Activated T-helper 1 cell treated with anti-CD3 and anti-CD28 coated beads, Interleukin-2, amount 50 U/mL, for 16 hours (primary cell): ENCODE measurements at places on chromosomes 2 and 18.

DNA sequence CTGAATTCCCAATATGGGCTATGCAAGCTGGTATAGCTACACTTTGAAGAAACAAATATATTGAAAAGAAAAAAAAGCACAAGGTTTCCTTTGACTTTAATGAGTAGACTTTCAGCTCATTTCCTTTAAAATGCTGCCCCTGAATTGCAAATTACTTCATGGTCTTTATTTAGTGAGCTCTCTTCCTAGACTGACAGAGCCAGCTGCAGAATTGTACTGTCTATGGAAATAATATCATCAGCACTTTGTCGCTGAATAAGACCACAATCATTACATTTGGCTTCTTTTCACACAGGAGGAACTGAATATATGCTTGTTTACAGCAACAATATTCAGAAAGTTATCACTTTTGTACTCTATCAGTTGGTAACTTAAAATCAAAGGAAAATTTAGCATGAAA lies 41.7 kb downstream of the ARL5A start:
- no peak for DNase-seq

DNA sequence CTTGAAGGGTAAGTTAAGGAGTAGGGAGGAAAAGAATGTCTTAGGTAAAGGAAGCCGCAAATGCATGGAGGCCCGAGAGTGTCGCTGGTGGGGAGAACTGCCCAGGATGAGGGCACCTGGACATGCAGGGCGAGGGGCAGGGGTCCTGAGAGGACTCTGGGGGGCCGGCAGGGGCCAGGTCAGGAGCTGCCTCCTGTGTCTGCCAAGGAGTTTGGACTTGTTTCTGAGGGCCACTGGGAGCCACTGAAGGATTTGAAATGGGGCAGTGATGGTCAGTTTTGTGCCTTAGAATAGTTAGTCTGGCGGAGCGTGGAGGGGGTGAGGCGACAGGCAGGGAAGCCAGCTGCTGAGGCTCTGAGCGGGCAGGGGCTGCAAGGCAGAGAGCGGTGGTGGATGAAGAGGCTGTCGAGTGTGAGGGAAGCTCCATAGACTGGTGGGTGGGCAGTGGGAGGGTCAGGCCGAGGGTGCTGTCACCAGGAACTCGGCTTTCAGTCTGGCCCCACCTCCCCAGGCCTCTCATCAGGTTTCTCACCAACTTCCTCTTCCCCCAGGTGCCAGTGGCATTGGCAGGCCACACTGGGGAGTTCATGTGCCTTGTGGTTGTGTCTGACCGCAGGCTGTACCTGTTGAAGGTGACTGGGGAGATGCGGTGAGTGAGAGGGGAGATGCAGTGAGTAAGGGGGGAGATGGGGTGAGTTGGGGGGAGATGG lies 14.7 kb upstream of the SLC4A3 start:
- no peak for DNase-seq

DNA sequence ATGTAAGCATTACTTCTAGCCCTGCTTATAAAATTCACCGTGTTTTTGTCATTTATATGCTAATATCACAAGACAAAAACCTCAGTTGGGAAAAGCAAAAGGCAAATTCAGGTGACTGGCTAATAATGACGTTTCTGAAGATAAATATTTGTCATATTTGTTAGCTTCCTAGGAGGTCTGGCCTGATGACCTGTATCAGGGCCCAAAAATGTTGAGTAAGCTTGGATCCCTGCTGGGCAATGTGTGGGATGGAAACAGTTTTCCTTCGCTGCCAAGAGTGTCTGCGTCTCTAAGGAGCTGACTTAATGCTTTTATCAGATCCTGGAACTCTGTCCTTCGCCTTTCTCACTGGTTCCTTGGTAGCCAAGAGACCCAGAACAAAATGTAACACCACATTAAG lies 230.1 kb upstream of the PXDN start:
- no peak for DNase-seq

GRCh38 chr2:1701020-1701419 lies 43.3 kb downstream of the PXDN start:
- no peak for DNase-seq

- DNase-seq = no peak
These were observed 675.5 kb upstream of the SLC8A1 start for GRCh38 chr2:41127351-41127750.

DNA sequence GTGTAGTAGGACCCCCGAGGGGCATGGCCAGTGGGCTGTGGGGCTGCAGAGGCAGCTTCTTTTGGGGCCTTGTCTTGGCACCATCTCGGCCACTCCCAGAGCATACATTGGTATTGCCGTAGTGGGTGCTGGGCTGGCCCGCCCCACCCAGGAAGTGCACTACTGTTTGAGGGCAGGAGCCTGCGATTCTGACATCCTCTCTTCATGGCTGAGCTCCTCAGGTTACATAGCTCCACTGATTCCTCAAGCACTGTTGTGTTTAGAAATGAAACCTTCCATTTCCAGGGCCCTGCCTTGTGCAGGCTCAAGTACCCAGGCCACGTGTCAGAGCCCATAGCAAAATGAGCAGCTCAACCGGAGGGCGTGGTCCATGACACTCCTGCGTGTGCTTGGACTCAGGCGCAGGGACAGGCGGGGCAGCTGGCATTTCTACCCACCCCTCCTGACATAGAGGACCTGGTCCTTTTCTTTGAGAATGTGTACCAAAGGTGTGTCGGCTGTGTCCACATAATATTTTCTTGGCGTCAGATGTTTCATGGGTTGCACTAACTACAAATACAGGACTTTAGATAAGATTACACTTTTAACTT lies 67.9 kb downstream of the DGKD start:
- DNase-seq = peak; percentile 42

DNA sequence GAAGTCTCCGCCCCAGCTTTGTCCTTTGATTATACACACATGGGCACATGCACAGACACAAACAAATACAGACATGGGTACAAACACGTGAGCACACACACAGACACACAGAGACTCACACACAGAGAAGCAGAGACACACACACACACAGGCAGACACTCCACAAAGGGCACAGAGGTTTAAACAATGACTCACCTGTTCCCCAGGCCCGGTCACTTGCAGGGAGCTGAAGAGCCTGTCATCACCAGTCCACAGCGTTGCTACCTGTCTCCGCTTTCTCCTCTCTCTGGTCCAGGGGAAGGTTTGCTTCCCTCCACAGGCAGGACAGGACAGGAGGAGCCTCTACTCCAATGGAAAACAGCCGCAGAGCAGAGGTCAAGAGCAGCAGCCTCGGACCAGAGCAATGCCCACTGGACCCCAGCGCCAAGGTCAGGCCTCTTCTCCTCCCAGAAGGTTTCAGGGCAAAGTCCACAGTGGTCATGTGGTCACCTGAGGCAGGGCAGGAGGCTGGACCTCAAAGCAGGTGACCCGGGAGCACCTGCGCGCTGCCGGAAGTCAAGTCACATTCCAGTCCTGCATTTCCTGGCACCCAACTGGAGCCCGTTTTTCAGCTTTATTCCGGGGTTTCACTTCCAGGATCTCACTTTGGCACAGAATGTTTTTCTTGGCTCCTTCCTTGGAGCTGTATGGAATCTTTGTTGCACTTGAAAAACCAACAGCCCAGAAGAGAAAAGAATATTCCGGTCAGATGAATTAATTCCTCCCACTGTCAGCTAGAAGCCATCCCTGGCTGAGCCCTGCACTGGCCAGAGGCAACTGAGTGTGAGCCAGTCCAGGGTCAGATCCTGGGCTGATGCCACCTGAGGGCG lies at the start of gene RAB17:
RAB17 (minus strand) TSS at position 463 of the 869 bp plus-strand sequence. CDS start 4,580 bp downstream, outside the sequence.
- DNase-seq = no peak

GRCh38 chr18:40877096-40877495 lies 1077.9 kb upstream of the PIK3C3 start:
- DNase-seq = no peak

DNA sequence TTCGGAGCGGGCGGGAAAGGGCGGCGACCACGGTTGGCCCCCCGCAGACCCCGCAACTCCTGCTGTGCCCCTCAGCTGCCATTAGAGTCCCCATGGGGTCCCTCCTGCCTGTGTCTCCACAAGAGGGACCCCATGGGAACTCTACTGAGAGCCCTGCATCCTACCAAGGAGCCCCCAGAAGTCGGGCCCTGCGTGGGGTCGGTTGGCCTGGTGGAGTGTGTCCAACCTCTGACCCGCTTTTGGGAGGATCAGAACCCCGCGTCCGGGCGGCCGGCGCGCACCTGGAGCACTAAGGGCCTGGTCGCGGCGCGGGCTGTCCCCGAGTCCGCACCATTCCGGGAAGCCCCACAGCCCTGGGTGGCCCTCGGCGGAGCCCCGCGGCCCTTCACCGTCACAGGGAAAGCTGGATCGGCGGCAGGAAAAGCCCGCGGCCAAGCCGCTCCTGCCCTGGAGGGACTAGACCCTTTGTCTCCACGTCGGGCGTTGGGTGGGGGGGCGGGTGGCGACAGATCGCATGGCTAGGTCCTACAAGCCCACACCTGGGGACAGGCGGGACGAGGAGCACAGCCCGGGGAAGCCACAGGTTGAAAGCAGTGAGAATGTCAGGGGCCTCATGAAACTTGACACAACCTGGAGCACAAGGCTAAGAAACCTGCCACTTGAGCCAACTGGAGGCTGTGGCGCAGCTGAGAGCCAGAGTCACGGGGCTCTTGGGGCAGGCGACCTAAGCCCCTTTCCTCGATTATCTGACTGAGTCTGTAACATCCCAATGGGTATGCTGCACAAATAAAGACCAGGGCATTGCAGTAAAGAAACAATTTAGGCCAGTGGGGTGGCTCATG lies 11.2 kb upstream of the CXXC1 start:
- DNase-seq = no peak

GRCh38 chr18:72419914-72420313 lies 124.2 kb downstream of the CBLN2 start:
- DNase-seq = no peak

DNA sequence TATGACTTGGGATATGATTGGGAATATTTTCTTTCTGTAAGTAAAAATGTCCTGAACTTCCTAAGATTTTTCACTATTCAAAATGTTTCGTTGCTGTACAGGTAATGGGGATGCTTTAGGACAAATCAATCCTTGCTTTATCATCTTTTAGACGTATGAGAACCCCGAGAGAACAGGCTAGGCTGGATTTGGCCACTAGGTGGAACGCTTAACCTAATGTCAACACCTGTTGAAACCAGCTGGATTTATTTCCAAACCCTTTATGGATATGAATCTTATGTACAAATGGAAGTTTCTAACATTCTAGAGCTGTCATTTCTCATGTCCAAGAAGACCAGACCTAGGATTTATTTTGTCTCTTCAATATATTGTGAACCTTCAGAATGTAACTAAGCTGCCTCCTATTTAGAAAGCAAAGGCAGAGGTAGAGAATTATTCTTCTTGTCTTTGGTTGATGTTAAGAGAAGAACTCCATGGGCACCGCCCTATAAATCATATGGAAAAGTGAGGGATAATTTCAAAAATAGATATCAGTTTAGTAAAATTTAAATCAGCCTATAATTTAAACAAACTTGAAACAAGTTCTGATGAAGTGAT lies 96.7 kb downstream of the PMAIP1 start:
- DNase-seq = no peak

- DNase-seq = no peak
These were observed 112.1 kb upstream of the ATP8B1 start for GRCh38 chr18:57915248-57915647.
